ENCODE measurements at places on chromosomes 2 and 18.

DNA sequence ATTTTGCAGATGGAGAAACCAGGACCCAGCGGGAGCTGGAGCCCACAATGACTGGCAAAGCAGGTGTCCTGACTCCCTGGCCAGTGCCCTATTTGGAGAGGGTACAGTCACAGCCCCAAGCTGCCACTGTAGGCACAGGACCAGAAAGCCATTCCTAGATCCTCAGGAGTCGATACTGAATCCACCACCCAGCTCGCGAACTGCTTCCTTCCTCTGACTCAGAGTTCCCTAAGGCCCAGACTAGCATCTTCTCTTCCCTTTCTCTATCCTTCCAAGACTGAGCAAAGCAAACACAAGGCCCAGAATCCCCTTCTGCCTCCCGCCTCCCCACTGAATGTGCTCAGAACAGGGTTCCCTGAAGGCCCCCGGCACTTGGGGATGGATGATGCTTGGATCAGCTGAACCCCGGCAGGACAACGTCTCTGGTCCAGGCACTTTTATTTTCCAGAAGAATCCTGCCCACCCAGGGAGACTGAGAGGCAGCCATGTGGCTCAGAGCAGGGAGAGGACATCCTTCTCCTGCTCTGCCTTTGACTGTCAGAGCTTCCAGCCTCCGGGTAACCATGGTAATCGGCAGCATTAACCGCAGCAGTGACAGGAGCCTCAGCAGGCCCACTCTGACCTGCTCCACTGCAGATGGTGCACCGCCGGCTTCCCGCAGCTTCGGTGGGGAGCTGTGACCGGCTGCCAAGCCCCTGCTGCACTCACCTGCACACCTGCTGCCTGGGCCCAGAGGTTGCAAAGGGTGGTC lies 34.8 kb upstream of the KLHL29 start:
- no peak for DNase-seq

- DNase-seq, result no peak
Observed at GRCh38 chr2:161199912-161200701, 39.9 kb downstream of the TANK start.

GRCh38 chr2:102410952-102411351 lies 12.0 kb upstream of the IL18RAP start:
- DNase-seq, result no peak

- no peak for DNase-seq
Observed at GRCh38 chr2:215218587-215219577, 80.5 kb upstream of the ABCA12 start.

DNA sequence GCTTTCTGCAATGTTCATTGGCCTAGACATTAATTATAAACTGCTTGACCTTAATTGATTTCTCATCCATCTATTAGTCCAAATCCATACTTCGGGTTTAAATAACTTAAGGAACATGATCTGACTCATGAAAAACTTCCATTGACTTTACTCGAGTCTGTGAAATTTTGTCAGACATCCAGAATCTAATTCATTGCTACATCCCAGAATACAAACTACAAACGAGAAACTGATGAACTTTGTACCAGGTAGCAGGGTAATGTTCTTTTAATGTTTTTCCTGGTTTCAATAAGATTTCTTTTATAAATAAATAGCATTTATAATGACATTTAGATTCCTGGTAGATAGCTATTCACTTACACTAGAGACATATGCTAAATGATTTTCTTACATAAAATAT lies 36.0 kb upstream of the IKZF2 start:
- DNase-seq, result no peak

DNA sequence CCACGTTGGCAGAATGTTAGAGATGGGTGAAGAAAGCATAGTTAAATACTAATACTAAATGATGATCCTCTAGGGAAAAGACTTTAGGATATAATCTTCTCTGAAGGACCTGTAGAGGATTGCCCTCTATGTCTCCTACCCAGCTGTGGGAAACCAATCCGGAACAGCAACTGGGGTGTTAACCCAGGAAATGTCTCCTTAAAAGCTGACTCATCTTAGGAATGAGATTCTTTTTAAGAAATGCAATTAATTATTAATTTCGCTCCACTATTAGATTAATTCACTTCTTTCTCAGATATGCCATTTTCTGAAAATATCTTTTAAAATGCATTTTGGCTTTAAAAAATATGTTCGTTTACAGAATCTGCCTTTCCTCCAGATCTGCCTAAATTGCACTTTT lies 7.4 kb downstream of the SCN3A start:
- DNase-seq, result no peak

DNA sequence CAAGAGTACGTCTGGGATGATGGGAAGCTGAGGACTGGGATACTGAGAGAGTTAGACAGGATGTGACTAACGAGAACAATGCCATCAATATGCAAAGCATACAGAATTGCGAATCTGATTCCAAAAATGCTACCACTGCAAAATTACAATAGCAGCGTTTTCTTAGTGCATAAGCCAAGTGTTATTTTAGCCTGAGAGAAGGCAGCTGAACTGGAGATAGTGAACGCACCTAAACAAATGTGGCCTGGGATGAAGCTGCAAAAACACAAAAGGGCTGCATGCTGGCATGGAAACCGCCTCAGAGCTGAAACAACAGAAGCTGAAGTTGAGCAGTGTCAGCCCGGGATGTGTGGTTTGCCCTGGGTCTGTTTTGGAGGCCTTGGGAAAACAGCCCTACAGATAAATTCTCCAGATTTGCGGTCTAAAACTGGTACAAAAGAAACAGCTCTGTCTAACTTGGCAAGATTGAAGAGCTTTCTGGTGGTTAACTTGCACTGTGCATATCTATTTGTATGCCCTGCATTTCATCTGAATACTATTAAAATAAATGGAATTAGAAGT lies 45.5 kb downstream of the LYPD6 start:
- DNase-seq, result no peak

DNA sequence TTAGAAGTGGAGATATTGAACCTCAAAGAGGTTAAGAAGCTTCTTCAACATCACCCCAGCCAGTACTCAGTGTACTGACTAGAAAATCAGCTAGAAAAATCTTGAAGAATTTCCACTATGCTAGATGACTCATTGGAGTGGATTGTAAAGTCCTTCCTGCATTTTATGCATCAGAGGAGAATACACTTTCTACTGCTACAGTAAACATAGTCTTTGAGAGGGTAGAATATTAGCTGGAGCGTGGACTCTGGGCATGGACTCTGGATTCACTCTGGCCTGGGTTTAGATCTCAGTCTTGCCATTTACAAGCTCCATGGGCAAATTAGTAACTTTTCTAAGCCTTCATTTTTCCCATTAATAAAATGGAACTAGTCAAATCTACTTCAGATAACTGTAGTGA lies 215.9 kb downstream of the IRS1 start:
- peak; percentile 60 for DNase-seq

- DNase-seq, result no peak
Observed at GRCh38 chr18:39772155-39772919, 2182.7 kb upstream of the PIK3C3 start.

DNA sequence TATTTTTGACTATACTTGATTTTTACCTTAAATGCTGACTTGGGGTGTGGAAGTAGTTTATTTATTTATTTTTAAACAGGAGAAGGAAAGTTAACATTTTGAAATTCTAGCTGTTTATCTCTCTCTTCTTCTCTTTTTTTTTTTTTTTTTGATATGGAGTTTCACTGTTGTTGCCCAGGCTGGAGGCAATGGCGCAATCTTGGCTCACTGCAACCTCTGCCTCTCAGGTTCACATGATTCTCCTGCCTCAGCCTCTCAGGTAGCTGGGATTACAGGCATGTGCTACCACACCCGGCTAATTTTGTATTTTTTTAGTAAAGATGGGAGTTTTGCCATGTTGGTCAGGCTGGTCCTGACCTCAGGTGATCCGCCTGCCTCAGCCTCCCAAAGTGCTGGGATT lies 11.1 kb downstream of the WDR43 start:
- DNase-seq, result no peak

DNA sequence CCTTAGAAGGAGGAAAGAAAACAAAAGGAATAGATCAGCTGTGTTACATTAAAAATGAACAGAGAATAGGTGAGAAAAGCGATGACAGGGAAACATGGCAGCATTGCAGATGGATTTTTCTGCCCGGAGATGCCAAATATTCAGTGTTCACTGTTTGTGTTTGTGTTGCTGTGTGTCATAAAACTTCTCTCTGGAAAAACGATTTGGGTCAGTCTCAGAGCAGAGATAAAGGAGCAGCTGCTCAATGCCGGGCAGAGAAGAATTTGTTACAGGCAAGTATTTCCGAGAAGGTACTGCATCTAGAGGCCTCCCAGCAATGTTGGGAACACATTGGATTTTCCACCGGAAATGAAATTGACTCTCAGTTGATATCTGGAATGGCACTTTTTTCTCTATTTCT lies 156.4 kb upstream of the KLHL14 start:
- DNase-seq, result no peak

GRCh38 chr2:33425161-33425560 lies 51.3 kb upstream of the RASGRP3 start:
- no peak for DNase-seq

GRCh38 chr2:21260311-21260710 lies 136.5 kb downstream of the TDRD15 start:
- no peak for DNase-seq

DNA sequence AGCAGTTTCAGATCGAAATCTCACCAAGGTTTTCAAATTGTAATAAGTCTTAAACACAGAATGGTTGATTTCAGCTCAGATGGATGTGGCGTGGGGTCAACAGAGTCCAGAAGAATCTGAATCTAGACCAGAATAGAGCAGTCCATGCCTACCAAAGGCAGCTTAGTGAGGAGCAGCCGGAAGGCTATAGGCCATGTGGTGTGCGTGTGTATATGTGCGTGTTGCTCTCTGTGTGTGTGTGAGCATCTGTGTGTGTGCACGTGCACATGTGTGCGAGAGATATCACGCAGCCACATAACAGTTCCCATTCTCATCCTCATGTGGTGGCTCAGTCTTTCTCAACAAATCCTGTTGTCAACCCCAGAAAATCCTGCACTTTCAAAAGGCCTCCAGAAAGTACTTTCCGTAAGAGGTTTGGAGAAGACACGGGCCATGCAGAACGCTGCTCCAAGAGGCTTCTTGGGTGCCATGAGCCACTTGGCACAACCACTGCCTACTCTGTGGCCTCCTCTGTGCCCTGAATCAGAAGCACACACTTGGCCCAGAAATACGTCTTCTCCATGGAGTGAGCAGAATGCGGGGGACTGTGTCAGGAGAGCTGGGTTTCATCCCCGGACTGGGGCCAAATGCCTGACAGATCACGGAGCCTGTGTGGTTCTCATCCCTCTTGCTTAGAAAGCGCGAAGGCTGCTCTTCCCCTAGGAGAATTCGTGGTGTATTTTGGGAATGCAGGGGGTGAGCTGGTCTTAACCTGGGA lies 67.3 kb downstream of the ACKR3 start:
- DNase-seq, result no peak

GRCh38 chr2:86631846-86632485 lies 8.3 kb upstream of the RNF103 start:
- no peak for DNase-seq

GRCh38 chr2:191066197-191066918 lies 52.4 kb upstream of the STAT1 start:
- no peak for DNase-seq

DNA sequence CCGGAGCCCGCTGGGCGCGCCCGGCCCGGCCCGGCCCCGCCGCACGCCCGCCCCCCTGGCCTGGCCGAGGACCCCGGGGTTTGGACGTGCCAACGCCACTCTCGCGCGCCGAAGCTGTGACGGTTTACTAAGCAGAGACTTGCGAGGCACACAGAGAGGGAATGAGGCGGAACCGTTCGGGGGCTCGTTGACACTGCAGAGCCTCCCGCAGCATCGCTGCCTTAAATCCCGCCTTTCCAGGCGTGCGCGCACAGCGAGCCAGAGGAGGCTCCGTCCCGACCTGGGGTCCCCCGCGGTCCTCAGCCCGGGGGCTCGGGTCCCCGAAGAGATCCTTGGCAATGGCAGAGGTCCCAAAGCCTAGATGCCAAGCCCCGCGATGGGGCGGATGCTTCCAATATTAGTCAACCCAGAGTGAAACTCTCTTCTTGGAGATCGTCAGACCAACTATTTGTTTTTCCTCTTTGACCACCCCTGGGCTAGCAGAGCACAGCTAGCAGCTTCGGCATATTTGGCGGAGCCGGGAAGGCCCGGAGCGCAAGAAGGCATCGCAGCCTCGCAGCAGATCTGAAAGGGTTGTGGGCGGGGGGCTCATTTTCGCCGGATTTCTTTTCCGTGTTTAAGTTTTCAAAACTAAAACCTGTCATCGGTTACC lies at the start of gene ZNF385B:
TSS of gene ZNF385B (minus strand) at position 197 of the 652 bp plus-strand sequence.
- DNase-seq, result no peak

DNA sequence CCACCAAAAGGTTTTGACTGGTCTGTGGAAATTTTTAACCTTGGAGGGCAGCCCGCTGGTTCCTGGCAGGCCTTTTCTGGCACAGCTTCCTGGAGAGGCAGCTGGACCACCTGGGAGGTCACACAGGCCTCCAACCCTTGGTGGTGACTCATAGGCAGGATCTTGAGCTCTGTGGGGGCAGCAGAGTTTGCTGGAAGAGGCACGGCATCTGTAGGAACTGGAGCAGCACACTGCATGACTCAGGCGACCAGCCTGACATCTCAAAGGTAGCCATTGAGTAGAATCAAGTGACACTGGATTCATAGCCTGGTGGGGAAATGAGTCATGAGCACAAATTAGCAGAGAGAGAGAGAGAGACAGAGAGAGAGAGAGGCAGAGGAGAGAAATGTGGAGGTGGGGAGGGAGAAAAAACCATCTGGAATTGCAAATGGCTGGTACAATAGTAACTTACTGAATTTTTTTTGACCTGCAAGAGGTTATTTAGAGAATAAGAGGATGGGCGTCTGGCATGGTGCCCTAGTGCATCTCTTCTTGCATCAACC lies 57.4 kb downstream of the TRPM8 start:
- DNase-seq, result peak; percentile 43

- no peak for DNase-seq
Observed at GRCh38 chr2:121696410-121696930, 40.2 kb downstream of the NIFK start.

GRCh38 chr2:24774373-24774772 lies 18.8 kb downstream of the PTRHD1 start:
- no peak for DNase-seq

DNA sequence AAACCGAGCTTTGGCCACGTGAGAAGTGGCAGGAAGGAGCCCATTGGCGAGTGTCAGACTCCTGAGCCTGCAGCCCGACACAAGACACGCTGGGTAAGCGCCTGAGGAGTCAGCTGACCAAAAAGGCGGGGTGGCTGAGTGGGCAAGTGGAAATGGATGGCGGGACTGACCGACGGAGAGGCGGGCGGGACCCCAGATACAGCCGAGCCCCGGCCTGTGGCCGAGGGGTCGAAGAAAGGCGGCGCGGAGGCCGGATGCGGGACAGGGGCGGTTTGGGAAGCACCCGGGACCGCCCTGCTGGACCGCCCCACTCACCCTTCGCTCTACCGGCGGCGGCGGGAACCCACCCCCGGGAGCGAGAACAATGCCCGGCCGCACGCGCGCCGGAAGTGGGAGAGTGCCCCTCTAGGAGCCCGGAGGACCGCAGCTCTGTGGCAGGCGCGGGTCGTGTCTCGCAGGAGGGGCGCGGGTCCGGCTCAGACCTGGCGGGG lies 22.8 kb downstream of the ZSCAN30 start:
- no peak for DNase-seq

DNA sequence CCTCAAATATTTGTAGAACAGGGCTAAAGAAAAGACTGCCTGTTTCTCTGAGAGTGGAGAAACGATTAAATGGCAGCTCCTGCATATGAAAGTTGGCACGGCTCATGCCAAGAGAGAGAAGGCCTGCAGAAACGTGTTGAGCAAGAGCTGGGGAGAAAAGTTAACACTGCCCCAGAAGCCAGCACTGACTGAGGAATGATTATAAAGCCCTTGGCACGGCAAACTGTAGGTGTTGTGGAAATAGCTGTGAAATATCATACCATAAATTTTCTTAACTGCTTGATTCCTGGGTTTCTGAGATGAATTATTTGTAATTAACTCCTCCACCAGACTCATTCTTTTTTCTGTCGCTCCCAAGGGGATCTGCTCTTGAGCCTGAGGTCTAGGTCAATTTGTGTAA lies 4.3 kb downstream of the FRZB start:
- no peak for DNase-seq
